ENCODE measurements at places on chromosomes 6 and 20.

- DNase-seq, result no peak
Observed at GRCh38 chr20:22681591-22682248, 97.3 kb upstream of the FOXA2 start.

DNA sequence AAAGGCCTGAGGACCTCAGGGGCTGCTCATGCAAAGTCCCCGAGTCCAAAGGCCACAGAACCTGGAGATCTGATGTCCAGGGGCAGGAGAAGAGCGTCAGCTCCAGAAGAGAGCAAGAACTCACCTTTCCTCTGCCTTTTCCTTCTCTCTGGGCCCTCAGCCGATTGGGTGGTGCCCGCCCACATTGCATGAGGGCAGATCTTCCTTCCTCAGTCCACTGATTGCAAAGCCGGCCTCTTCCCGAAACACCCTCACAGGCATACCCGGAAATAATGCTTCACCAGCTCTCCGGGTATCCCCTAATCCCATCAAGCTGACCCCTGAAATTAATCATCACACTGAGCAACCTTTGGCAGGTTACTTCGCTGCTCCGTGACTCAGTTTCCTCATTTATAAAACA is 33.4 kb downstream of the SPDEF start:
- no peak for DNase-seq

DNA sequence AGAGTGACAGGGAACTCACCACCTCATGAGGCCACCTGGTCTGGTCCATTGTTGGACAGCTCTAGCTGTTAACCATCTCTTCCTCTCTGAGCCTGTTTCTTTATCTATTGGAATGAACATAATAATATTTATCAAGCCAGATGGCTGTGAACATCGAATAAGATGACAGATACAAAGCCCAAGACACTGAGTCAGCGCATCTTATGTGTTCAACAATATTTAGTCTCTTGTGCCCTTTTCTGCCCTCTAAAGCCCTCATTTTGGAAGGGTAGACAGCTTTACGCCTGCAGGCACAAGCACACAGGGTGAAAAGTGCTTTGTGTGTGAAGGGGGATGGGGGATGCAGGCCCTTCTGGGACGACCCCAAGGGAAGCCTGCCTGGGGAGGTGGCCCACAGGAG is 164.0 kb downstream of the GRM4 start:
- no peak for DNase-seq

- DNase-seq, result no peak
Observed at GRCh38 chr20:42779216-42779615, 410.5 kb downstream of the PTPRT start.

GRCh38 chr6:52544602-52545405 is 32.1 kb downstream of the TRAM2 start:
- DNase-seq, result no peak

Data from esophagus squamous epithelium (tissue), 5 donors.